ENCODE measurements at places on chromosomes 6 and 20.

DNA sequence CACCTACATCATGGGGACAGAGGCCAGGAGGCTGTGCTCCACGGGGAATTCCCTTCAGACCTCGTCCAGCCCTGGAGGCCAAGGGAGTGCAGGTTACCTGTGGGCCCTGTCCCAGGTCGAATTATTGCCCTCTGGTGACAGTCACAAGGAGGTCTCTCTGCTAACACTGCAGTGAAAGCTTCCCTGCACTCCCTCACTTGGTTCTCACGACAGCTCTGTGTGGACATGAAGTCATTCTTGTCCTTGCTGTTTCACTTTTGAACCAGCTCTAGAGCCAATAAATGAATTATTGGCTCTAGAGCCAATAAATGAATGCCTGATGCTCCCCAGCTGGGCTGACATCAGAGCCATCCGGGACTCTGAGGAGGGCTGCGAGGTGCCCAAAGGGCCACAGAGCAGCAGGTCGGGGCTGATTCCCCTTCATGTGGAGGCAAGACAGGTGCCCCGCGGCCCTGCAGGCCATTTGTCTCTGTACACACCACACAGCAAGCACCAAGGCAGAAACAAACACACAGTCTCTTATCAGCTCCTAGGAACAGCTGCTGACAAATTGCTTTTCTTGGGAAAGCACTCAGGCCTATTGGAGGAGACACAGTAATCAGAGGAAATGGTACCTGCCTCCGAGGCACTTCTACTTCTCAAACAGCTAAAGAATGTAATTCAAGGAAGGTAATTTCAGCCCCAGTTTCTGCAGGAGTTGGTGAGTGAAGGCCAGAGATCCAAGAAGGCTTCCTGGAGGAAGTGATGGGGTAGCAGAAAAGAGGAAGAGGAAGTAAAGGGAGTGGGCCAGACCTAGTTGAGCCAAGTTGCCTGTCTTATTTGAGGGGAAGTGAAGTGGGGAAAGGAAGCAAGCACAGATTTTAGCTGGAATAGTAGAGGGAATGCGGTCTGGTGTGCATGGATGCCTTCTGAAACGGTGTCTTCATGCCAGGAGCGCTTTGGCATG, 27.5 kb upstream of the TBXT start:
- DNase-seq, result no peak

- no peak for DNase-seq
These were observed 93.4 kb downstream of the DACT2 start for GRCh38 chr6:168226061-168226752.

DNA sequence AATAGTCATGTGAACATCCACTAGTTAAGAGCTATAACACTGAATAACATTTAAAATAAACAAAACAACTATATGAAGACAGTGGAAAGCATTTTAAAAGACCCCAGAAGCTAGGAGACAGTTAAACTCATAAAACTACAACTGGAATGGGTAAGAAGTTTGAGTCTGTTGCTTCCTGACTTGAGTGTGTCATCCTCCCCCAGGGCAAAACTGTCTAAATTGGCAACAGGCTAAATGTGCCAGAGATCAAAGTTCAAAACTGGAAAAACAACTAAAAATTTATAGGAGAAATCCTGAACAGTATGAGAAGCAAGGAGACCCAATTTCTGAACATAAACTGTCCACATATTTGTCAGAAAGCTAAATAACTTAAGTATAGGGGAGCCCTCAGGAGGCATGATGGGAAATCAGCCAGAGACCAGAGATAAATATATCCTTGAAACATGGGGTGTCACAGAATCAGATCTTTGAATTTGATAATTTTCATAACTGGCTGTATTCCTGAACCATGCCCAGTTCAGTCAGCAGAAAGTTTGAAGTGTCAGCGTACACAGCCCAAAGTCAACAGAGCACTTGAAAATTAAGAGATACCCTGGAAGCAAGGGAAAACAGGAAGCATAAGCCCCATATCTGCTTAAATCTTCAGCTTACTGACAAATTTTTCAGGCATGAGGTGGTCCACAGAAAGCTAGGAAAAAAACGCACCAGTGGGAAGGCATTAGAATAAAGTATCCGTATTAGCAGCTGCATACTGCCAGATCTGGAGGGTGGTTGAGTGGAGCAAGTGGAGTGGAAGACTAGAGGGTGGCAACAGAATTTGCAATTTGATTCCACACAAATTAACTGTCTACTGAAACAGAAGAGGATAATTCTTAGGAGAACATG, 516.1 kb upstream of the MAN1A1 start:
- DNase-seq, result no peak

DNA sequence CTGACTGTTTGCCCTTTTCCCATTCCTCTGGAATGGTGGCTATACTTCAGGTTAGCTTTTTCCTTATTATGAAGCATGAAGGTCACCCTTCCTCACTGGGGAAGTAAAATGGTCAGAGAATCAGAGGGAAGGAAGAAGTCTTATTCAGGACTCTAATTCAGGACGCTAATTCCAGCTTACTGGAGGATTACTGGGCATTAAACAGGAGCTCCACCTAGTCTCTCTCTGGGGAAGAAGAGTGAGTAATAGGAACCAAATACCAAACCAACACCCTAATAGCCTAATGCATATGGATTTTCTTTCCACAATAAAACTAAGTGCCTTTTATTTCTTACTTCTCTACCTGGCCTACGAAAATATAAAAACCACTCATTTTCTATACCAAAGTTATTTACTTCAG, 10.1 kb downstream of the CRISP1 start:
- DNase-seq, result no peak

DNA sequence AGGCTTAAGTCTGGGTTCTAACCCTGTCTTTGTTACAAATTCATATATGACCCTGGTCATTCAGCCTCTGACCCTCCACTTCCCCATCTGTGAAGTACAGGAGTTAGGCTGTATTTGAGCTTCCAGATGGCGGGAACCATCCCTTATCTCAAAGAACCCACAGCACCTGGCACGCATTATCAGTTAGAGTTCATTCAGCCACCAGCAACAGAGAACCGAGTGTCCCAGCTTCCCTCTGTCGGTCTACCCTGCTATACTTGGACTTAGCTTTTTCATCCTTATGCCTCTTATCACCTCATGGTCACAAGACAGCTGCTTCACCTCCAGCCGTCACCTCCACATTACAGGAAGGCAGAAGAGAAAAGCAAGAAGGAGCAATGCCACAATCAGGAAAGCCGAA, 147.8 kb downstream of the EYA2 start:
- DNase-seq, result no peak

- no peak for DNase-seq
These were observed 39.6 kb upstream of the CD93 start for GRCh38 chr20:23125625-23126191.

DNA sequence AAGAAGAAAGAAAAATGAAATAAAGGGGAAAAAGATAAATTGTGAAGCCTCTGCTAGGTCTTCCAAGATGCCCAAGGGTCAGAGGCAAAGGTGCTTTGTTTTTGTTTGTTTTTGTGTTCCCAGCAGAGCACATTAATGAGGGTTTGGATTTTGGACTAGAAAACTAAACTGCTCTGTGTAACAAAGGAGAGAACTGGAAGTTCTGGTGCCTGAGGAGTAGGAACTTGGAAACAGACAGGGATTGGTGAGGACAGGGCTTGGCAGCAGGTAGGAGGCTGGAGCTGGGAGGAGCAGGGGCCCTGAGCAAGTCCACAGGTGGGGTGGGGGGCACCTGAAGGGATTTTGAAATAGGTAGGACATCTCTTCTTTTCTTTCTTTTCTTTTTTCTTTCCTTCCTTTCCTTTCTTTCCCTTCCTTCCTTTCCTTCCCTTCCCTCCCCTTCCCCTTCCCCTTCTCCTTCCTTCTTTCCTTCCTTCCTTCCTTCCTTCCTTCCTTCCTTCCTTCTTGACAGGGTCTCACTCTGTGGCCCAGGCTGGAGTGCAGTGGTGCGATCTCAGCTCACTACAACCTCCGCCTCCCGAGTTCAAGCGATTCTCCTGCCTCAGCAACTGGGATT, 15.3 kb upstream of the ABRACL start:
- DNase-seq, result no peak

DNA sequence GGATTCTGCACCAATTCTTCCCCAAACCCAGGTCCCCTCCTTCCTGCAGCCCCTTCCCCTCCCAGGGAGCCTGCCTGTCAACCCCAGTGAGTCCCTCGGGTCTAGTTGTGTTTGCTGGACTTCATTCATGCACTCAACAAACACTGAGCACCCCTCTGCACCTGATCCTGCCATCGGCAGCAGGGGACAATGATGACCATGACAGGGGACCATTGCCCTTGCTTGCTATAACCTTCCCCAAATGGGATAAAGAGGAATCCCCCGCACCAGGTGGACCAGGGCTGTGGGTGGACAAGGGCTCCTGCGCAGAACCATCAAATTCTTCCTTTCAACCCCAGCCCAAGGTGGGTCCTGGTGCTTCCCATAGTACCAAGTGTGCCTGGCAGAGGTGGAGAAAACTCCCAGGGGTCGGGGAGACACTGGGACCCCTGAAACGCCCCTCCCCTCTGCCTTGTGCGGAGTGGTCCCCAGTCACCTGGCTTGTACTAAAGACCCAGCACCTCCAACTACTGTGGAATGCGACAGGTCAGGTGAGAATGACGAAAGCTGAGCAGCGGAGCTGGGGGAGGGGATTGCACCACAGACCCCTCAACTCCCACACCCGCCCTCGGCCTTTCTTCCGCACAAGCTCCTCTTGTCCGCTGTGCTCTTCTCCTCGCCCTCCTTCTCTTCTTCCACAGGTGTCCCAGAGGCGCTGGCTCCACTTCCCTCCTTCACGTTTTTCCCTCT, 119.9 kb upstream of the ZNF217 start:
- DNase-seq, result no peak

DNA sequence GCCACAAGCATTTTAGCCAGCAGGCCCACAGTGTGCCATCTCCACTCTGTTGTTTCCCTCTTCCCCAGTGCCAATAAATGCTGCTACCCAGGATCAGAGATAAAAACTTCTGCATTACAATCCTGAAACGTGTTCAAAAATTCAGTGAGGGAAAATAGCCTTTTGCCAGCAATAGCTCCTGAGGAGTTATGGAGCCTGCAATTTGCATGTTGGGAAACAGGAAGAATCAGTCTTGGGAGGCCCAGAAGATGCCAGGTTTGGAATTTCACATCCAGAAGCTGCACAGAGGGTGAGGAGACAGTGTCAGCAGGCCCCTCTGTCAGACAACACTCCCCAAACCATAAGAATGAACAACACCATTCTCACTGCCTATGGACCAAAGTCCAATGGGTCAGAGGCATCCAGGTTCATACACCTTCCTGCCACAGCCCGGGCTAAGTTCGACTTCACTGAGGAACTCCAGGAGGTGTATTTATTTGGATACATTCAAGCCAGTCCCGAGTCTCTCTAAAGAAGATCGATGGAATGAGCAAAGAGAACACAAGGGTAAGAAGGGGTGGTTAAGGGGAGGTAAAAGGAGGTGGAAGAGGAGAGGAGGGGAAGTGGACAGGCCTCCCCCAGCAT, 20.8 kb downstream of the RRBP1 start:
- DNase-seq, result peak; percentile 78

GRCh38 chr20:34062570-34063482, 49.2 kb downstream of the EIF2S2 start:
- DNase-seq, result peak; percentile 31

DNA sequence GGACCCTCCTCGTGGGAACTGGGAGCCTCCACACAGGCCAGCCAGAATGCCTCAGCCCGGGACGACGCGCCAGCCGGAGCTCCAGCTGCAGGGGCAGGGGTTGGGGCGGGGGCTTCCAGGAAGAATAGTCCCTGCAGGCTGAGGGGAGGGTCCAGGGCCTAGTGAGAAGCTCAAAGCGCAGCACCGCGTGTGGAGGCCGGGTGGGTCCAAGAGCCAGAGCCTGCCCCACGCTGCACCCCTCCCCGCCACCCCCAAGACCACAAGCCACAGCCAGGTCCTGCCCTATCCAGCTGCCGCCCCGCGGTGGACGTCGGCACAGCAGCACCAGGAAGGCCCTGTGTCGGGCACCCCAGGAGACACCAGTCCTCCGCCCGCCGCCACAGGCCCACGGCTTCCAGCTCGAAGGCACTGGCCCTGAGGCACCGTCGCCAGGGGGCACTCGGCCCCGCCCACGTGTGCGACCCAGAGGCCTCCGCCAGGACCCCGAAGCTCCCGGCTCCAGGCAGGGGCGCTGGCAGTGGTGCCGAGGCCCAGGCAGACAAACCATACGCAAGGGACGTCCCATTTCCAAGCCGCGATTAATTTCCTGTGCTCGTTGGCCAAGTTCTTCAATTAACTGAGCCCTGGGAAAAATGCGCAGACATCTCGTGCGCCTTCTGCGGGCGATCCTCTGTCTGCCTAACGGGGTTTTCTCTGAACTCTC, 19.5 kb downstream of the KCNQ2 start:
- no peak for DNase-seq

- DNase-seq, result no peak
These were observed 7.2 kb downstream of the BHLHE23 start for GRCh38 chr20:62999580-62999979.

DNA sequence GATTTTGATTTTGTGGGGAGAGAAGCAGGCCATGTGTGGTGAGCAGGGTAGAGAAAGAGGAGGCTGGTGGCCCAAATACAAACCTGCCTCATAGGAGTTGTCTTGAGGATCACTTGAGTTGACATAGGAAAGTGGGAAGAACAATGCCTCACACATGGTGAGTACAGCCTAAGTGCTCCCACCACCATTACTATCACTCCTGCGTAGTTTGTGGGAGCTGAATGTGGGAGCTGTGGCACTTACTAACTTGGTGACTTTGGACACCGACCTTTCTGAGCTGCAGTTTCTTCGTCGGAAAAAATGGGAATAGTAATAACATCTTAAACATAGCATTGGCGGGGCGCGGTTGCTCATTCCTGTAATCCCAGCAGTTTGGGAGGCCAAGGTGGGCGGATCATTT, 25.5 kb upstream of the SERINC3 start:
- DNase-seq, result no peak

- no peak for DNase-seq
These were observed 67.8 kb downstream of the SOBP start for GRCh38 chr6:107557698-107558097.

DNA sequence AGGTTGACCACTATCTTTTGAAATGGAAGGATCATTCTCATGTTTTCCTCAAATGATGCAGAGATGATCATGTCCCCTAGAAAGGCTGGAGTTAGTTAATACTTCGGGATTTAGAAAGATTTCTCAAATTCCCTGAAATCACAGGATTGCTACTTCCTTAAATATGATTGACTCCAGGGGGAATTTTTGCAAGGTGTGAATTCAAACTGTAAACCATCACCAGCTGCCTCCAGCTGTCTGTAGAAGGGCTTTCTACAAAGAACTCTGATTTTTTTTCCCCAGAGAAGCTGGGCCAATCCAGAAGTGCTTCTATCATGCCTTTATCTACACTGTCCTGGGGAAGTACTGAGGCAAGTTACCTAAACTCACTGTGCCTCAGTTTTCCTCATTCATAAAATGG, 114.5 kb downstream of the EDN1 start:
- DNase-seq, result no peak

GRCh38 chr6:119459207-119459974, 109.8 kb upstream of the MAN1A1 start:
- DNase-seq, result no peak

- no peak for DNase-seq
These were observed 13.2 kb downstream of the STX7 start for GRCh38 chr6:132499757-132500156.

All from GM04503 (cell line).